ENCODE measurements at places on chromosomes 1 and 21. TPM values are rescaled to one million over a fixed set of nuclear protein-coding genes. Genes with fewer than 3 reads are reported as not detected.

GRCh38 chr1:238408737-238409136, 518.0 kb upstream of the ZP4 start:
- no peak for DNase-seq

GRCh38 chr1:8571200-8571984, 246.0 kb downstream of the RERE start:
- no peak for DNase-seq

DNA sequence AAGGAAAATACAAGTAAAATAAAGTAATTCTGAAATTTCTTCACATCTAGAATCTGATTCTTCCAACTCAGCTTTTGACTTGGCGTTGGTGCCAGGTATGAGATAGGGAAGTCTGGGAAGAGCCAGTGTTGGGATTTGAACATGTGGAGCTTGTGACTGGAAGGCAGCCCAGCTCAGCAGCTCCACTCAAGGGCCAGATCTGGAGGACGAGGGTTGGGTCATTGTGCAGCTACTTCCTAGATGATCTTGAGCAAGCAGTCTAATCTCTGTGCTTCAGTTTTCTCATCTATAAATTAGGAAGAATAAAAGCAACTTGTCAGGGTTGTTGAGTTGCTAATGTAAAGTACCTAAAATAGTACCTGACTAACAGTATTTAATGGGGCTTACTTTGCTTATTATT, 5.0 kb downstream of the ADARB1 start:
- no peak for DNase-seq

The PROK1 gene
- 0.41 TPM for total RNA-seq

DNA sequence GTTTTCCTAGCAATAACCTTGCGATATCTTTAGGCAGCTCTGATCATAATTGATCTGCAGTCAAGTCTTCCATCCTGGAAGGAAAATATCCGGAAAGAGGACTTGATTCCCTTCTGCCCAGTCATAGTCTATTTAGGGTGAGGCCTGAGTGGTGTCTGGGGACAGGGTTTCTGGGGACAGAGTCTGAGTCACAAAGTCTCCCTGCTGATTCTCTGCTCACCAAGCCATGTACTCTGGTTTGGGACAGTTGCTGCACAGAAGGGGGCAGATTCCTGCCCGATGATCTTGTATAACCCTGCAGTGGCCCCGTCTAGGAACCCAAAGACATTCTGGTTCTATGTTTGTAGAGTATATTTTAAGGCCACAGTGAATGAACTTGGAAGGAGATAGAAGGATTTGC, 178.8 kb downstream of the KCNJ6 start:
- no peak for DNase-seq

The LRRC53 gene
- total RNA-seq = not detected

DNA sequence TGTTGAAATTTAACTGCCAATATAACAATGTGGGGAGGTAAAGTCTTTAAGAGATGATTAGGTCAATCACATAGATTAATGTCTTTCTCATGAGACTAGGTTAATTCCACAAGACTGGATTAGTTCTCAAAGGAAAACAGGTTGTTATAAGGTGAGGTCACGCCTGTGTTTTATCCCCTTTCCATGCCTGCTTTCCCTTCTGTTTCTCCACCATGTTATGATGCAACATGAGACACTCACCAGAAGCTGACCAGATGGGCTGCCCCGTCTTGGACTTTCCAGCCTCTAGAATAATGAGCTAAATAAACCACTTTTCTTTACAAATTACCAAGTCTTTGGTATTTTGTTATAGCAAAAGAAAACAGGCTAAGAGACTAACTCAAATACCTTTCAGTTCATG, 70.8 kb downstream of the DDAH1 start:
- no peak for DNase-seq

The CD160 gene
- total RNA-seq = 0.93 TPM

GRCh38 chr1:91751275-91751674, 134.7 kb downstream of the TGFBR3 start:
- DNase-seq = no peak

- no peak for DNase-seq
Observed at GRCh38 chr1:244077473-244078220, 26.6 kb downstream of the ZBTB18 start.

The PTPN22 gene
- 12.2 TPM for total RNA-seq

DNA sequence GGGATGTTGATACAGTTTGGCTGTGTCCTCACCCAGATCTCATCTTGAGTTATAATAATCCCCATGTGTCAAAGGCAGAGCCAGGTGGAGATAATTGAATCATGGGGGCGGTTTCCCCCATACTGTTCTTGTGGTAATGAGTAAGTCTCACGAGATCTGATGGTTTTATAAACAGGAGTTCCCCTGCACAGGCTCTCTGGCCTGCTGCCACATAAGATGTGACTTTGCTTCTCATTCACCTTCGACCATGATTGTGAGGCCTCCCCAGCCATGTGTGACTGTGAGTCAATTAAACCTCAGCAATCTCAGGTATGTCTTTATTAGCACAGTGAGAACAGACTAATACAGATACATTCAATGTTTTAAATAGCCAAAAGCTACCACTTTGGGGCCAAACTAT, 41.1 kb downstream of the SLC35F3 start:
- no peak for DNase-seq

GRCh38 chr1:104874044-104874443, 1124.3 kb downstream of the AMY1C start:
- no peak for DNase-seq

The IL10RB gene
- total RNA-seq = 47.1 TPM

- no peak for DNase-seq
Observed at GRCh38 chr1:232476538-232476950, 153.4 kb downstream of the SIPA1L2 start.

The ATAD3C gene
- total RNA-seq = 10.4 TPM

The ZMYND12 gene
- 1.9 TPM for total RNA-seq

- DNase-seq = no peak
Observed at GRCh38 chr1:59415286-59415850, 118.5 kb downstream of the FGGY start.

DNA sequence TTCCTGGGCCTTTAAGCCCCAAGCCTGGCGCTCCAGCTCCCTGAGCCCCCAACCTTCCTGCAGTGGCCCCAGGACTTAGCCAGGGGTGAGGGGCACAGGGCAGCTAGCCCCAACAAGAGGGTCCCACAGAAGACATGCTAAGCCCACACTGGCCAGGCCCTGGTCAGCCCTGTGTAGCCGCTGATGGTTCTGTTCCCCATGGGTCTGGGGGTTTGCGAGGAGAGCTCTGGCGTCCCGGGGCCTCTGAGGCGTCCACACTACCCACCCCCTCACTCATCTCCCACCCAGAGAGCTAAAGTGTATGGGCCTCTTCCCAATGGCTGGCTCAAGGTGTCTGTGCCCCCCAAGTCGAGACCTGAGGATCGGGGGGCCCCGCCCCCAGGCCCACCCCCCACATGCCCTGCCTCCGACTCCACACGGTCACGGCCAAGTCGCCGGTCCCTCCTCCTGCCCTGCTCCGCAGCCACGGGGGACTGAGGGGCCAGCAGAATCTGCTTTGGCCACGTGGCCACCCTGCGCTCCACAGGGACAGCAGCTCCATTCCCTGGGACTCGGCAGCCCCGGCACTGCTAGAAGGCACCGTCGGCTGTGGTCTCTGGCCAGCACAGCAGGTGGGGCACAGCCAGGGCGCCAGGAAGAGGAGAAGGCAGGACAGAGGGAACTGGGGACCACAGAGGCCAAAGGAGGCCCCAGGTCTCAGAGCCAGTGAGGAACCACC, 7.8 kb downstream of the TNFRSF18 start:
- DNase-seq = no peak

DNA sequence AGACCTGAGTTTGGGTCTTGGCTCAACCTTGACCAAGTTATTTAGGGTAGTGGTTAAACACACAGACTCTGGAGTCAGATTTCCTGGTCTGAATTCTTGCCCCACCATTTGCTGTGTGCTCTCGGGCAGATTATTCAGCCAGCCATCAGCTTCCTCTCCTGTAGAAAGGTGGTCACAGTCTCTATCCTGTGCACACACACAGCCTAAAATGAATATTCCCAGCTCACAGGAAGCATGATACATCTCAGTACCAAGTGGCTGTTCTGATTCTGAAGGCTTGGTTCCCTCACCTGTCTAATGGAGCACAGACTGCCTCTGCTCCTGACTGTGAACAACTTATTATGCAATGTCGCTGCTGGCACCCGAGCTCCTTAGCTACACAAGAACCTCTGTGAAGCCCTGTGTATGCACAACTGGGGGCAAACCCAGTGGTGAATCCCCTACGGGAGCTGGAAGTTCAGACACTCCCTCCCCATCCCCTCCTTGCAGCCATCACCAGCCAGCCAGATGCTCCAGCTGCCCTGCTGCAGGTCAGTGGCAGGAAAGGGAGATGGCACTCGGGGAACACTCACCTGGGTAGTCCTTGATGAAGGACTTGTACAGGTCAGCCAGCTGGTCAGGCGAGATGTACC, 13.7 kb downstream of the ENO1 start:
- DNase-seq = no peak

GRCh38 chr21:21165063-21165645, 166.9 kb downstream of the NCAM2 start:
- no peak for DNase-seq

DNA sequence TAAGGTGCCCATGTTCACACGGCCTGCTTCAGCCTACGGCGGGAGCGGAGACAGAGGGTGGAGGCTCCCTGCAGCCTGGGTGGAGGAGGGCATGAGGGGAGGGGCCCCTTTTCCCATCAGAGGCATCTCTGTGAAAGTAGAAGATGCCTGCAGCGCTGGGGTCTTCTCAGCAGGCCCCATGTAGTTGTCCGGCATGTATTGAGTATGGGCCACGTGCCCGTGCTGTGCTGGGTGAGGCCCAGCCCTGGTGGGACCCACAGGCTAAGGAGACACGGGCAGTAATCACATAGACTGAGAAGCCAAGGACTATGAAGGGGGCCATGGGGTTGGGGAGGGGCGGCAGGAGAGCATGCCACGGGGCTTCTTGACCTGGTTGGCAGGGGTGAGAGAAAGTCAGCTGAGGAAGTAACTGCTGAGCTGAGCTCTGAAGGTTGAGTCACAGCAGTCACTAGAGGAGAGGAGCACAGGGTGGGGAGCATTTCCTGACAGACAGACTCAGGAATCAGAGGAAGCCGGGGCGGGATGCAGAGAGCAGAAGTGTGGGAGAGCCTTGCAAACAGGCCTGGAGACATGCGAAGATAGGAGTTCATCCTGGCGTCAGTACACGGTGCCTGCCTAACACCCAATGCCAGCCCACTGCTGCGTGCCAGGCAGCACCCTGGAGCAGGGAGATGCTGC, 21.6 kb downstream of the PSEN2 start:
- DNase-seq = no peak

- no peak for DNase-seq
Observed at GRCh38 chr1:83819436-83819835, 179.5 kb downstream of the TTLL7 start.

- no peak for DNase-seq
Observed at GRCh38 chr1:165999826-166000225, 167.0 kb downstream of the FAM78B start.

The CYYR1 gene
- total RNA-seq = 51.3 TPM

DNA sequence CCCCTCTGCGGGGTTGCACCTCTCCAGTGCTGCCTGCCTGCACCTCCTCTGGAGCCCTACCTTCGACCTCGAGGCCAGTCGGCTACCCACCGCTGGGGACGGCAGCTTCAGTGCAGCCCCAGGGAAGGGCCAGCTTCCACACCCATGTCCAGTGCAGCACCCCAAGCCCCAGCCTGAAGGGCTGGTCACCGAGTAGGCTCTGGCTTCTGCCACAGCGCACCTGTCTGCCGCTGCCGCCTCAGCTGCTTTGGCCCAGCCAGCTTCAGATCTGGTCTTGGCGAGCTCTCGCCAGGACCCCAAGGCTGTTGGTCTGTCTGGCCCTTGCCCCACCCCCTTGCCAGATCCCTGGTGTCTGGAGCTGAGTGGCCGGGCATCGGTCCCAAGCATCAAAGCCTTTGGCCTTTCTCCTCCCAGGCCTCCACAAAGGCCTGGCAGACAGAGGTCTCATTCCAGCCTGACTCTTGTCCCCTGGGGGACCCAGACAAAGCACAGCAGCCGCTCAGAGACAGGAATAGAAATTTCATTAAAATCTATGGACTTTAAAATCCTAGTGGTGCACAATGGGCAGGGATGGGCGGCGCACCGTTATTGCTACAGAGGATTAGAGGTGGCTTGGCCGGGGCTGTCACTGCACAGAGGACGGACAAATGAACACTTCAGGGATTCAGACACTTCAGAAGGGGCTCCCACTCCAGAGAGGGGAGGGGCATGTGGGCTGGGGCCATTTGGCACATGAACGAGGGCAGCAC, 4.8 kb downstream of the CCDC24 start:
- no peak for DNase-seq

DNA sequence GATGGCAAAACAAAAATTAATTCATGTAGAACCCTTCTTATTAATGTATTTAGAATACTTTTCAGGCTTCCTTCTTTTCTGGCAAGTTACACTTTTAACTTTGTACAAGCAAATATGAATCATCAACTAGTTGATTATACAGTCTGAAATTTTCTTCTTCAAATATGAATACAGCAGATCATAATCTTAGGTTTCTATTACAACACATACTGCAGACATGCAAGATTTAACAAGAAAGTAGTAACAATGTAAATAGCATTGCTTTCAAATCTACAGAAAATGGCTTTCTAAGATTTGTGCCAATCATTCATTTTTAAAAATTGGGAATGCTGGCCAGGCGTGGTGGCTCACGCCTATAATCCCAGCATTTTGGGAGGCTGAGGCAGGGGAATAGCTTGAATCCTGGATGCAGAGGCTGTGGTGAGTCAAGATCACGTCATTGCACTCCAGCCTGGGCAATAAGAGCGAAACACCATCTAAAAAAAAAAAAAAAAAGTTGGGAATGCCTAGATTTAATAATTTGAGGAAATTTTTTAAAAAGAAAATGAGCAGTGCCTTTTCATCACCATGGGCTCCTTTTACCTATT, 68.4 kb upstream of the DPYD start:
- DNase-seq = no peak

GRCh38 chr21:16863908-16864307, 648.9 kb upstream of the CXADR start:
- no peak for DNase-seq

DNA sequence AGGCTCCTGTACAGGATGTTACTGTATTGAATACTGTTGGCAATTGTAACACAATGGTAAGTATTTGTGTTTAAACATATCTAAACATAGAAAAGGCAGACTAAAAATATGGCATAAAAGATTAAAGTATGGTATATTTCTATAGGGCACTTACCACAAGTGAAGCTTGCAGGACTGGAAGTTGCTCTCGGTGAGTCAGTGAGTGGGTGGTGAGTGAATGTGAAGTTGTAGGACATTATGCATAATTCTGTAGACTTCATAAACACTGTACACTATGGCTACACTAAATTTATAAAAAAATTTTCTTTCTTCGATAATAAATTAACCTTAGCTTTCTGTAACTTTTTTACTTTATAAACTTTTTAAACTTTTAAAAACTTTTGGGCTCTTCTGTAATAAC, 13.7 kb upstream of the TRIM62 start:
- no peak for DNase-seq

The TAS1R1 gene
- total RNA-seq = not detected

- DNase-seq = no peak
Observed at GRCh38 chr1:11054666-11055065, 5.2 kb downstream of the SRM start.

The DR1 gene
- 47.1 TPM for total RNA-seq
